ENCODE measurements at places on chromosomes 1 and 21.

DNA sequence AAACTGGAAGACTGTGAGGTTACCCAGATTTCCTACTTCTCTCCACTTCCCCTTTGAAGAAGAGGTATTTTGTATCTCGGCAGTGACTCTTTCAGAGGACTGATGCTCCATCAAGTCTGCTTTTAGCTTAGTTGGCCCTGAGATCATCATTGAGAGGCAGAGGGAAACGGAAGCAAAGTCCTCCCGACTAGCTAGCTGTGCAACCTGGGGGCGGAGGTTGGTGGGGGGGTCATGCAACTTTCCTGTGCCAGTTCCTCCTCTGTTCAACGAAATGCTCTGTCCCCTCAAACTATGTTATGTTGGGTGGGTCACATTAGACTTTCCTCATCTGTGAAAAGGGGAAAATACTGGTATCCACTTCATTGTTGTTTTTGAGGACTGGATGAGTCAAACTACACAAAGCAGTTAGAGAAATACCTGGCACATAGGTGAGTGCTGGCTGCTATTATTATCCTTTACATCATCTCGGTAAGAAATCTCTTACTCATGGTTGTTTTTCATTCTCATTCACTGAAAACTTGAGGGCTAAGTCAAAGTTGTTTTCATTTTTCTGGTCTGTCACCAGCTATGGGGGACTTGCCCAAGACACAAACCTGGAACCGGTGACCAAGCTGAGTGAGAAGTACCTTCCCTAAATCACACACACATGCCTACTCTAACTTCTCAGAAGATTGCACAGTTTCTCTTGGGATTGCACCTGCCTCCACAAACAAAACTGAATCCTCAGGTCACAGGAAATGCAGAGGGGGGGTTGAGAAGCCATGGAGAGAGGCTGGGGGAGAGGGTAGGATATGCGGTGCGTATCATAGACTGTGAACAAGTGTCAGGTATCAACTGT lies 83.3 kb downstream of the ABCA4 start:
- DNase-seq, result no peak

DNA sequence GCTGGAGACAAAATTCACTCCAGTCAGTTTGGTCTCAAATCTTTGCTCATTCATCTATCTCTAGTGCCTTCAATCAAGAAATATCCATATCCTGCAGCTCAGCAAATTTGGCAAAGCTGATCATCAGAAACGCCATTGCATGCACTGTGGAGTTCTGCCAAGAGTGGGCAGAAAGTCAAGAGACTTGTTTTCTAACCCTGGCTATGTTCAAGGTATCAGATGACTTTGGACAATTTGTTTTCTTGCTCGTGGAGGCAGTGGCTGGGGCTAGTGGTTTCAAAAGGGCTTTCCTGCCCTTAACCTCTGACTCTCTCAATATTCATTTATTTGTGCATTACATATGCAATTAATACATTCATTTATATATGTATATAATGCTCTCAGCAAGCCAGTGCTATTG lies 12.8 kb upstream of the LRRC52 start:
- DNase-seq, result no peak

DNA sequence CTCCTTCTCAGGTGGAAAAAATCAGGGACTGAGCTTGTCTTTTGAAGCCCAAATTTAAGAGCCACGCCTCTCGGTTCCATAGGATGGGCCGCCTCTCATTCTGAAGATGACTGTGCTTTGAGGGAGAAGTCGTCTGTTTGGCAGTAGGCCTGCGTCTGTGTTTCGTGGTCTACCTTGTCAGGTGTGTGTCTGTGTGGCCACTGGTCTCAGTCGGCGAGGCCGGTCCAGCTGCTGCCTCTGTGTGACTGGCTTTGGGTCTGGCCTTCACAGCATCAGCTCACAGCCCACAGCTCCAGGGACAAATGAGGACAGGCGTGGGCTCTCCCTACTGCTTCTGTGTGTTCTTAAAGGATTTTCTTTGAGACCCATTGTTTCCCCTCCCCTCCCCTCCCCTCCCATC lies 50.3 kb downstream of the B3GALT5 start:
- DNase-seq, result no peak

DNA sequence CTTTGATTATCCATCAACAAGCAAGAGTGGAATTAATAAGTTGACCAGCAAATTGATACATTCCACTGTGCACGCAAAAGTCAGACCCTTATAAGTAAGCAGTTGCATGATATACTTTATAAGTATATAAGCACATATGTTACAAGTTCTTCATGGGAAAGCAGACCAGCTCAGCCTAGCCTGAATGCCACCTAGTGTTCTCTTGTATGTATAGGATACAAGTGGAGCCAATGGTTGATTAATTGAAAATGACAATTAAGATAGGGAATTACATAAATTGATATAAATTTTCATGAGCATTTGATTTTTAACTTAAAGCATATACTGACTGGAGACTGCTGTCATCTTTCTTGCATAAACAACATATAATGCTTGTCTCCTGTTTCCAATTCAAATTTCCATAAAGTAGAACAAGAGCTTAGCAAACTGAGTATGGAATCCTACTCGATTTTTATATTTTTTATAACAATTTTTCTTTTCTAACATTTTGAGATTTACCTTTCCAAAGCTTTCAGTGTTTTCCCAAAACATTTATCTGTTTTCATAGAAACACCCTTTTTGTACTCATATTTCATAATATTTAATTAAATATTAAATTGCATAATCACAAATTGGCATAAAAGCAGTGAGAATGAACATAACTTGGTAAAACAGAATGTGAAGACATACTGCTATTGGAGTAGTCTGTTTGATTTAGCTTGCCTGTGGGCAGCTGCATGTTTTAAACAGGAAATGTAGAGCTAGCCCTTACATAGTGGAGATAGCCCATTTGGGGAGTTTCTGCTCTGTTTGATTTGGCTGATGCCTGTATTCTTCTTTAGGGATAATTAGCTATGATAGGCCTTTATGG lies 62.8 kb downstream of the MAGI3 start:
- no peak for DNase-seq

GRCh38 chr1:50109647-50110075 lies 941 bp downstream of the ELAVL4 start:
- no peak for DNase-seq

- no peak for DNase-seq
Observed at GRCh38 chr1:7140251-7140650, 355.0 kb downstream of the CAMTA1 start.

DNA sequence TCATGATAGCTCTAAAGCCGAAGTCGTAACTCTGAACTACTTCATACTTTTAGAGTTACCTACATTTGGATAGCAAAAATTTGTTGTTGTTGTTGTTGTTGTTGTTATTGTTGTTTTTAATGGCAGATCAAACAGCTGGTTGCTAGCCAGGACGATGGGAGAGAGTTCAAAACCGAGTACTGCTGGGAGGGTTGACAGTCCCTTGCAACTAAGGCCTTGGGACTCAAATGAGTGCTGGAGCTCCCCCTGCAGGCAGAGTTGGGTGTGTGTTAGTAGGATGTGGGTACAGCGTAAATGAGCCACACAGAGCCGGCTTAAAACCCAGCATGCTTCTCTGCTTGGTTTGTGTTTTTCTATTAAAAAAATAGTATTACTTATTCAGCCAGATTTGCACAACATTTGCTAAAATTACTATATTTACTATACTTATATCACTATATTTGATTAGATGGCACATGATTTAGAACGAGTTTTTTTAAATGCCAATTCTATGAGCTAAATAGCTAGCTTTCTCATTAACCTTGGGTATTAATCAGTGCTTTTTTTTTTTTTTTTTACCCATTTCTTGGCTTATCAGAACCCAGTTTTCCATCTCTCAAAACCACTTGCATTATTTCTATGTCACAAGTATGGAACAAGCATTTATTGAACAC lies 129.2 kb upstream of the SYT6 start:
- DNase-seq, result peak; percentile 37

DNA sequence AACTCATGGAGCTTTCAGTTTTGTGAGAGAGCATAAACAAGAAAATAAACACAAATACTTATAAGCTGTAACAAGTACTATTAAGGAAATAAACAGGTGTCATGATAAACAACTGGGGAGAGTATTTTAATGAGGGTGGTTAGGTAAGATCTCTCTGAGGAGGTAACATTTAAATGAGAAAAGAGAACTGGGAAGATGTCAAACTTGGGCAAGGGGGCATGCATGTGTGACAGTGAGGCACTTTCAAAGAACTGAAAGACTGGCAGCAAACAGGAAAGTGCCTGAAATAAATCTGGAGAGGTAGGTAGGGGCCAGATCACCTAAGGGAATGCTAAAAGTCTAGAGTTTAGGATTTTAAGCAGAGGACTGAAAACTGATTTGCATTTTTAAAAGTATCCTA lies 37.8 kb downstream of the NSL1 start:
- no peak for DNase-seq

- no peak for DNase-seq
Observed at GRCh38 chr1:232676307-232676706, 46.4 kb upstream of the SIPA1L2 start.

- no peak for DNase-seq
Observed at GRCh38 chr1:1678581-1679380, 13.8 kb downstream of the SLC35E2B start.

- no peak for DNase-seq
Observed at GRCh38 chr1:83735526-83735925, 263.4 kb downstream of the TTLL7 start.

GRCh38 chr1:29974316-29974724 lies 738.0 kb downstream of the PTPRU start:
- no peak for DNase-seq

DNA sequence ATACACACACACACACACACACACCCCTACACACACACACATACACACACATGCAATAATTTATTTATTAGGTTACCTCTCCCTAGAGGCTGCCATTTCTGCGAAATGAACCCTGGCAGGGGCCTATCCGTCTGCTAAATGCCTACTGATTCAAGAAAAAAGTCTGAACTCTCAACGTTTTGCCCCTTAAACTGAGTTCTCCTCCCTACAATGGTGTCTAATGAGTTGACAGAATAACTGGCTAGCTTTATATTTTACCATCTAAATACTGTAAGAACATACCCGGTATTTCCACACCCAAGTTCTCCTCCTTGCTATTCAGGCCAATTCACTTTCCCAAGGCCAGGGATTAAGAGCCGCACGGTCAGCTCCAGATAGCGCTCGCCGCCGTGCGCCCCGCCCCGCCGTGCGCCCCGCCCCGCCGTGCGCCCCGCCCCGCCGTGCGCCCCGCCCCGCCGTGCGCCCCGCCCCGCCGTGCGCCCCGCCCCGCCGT lies 339 bp upstream of the RNPC3 start:
- no peak for DNase-seq

DNA sequence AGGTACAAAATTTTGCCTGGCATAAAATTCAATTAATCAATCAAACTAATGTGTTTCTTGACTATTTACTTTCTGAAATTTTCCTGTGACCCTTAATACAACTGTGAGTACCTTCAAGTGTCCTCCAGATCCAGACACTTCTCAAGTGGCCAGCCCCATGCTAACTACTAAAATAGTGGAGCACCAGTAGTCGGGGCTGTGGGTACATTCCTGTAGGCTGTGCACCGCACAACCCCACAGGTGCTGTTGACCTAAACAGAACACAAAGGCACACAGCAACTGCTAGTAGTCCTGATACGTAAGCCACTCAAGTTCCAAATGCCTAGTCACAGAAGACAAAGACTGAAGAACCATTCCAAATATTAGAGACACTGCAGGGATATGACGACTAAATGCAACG lies 36.6 kb downstream of the TMEM50B start:
- no peak for DNase-seq

DNA sequence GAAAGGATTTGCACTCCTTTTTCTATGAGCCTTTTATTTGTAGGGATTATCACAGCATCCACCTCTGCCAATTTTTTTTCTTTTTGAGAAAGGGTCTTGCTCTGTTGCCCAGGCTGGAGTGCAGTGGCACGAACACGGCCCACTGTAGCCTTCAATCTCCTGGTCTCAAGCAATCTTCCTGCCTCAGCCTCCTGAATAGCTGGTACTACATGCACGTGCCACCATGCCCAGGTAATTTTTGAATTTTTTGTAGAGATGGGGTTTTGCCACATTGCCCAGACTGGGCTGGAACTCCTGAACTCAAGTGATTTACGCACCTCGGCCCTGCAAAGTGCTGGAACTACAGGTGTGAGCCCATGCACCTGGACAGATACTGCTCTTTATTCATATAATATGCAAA lies 2.1 kb downstream of the SAMSN1 start:
- DNase-seq, result no peak

- DNase-seq, result no peak
Observed at GRCh38 chr1:219965285-219966070, 37.1 kb upstream of the SLC30A10 start.

DNA sequence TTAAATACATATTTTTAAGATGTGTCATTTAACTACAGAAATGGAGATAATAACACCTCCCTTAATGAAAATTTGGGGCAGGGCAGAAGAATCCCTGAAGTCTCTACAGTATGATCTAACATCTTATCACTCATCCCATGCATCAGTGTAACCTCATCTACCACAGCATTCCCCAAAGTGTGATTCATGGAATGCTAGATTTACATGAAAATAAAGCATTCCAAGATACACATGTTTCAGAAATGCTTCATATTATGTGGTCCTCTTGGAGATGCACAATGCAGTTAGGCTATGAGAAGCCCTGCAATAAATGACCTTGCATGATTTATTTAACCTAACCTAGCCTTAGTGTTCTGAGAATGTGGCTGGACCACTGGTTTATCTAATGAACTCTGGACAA lies 166.9 kb upstream of the SYT6 start:
- DNase-seq, result no peak

GRCh38 chr1:172647110-172647564 lies 11.8 kb upstream of the FASLG start:
- no peak for DNase-seq

Measured in D721Med (cell line).